GM10248 (cell line): ENCODE measurements at places on chromosomes 1 and 21.

- no peak for DNase-seq
These were observed 1.2 kb upstream of the PADI2 start for GRCh38 chr1:17120481-17120877.

GRCh38 chr1:151661751-151662150 is 49.9 kb downstream of the SNX27 start:
- no peak for DNase-seq

DNA sequence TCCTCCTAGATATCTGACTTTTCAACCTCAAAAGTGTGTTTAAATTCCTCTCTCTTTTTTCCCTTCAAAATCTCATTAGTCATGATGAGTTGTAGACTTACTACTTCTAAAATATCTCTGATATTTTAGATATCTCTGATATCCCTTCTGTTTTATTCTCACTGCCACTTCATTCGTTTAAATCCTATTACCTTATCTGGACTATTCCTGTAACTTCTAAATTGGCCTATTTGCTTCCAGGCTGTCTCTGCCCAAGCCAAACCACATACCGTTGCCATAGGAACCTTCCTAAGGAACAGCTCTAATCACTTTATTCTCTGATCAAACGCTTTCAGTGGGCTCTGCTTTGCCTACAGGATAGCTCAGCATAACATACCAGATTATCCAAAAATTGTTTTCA is 333.1 kb upstream of the CHRM3 start:
- no peak for DNase-seq

DNA sequence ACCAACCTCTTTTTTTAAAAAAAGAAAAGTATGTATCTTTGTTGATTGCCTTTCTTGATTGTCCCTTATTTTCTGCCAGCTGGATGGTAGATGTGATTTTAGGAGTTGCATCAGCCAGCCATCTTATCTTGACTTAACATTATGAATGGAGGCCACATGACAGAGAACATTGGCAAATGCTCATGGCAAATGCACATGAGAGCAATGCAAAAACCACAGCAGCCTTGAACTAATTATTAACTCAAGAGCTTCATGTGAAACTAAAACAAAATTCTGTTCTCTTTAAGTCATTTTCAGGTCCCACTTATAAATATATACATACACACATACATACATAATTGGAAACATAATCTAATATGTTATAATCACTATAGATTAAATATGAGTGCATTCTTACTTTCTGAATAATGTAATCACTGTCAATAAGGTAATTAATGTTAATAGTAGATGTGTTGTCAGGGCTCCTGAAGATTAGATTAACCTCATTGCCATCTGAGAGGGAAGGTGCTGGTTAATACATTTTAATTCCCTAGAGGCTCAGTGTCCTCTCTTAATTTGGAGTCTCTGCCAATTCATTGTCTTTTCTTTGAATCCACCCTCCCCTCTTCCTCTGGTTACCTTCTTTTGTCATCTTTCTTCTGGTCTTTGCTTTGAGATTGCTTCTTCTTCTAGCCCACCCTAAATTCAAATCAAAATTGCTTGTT is 962.2 kb downstream of the ADGRL2 start:
- DNase-seq: no peak

DNA sequence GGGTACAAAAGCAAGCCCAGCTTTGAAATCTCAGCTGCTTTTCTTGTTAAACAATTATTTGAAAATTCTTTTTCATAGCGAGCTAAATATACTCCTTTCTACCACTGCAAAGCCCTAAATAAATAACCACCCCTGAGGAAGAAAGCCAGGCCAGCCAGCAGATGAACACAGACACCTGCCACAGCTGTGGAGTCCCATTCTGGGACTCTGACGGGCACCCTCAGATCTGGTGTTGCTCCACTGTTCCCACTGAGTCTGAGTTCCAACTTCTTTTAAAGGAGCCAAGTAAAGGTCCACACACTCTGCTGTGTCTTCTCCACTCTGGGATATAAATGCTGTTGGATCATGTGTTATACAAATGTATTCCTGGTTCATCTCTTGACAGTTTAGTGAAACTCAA is 77.6 kb upstream of the COA6 start:
- DNase-seq: no peak

GRCh38 chr1:222933273-222933672 is 118.4 kb downstream of the DISP1 start:
- no peak for DNase-seq

- no peak for DNase-seq
These were observed 148.3 kb downstream of the ACTL8 start for GRCh38 chr1:17903386-17903785.

DNA sequence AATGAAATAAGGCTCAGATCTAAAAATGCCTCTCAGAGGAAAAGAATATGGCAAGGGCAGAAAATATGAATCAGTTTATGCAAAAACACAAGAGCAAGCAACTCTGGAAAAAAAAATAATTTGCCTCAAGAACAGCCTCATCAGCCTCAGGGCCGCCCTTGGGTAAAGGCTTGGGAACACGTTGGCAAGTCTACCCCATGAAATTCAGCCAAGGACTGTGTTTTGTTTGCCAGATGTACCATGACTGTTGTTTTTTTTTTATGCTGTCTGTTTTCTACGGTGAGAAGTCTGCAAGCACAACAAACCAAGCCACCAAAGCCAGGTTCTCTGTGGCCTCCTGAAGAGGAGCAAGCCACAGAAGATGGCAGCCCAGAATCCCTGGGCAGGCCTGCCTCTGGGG is 18.0 kb downstream of the HHIPL2 start:
- no peak for DNase-seq

GRCh38 chr1:76250271-76250670 is 175.7 kb downstream of the ST6GALNAC3 start:
- DNase-seq: no peak

DNA sequence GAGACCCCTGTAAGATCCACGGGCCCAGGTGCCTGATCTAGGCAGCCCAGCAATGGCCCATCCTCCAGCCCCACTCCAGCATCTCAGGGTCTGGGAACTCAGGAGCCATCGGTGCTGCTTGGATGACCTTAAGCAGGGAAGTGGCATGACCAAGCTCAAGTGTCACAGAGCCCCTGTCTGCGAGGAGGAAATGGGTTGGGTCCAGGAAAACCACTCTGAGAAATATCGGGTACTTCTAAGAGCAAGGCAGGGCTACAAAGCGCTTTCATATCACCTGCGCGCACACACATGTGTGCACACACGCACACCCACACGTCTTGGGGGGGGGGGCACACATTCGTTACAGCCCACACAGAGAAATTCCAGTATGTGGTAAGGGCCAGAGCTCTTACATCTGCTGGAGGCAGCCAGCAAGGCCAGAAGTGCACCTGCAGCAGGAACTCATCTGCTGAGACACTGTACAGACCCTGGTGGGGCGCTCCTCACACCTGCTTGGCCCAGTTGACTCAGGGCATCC is 32.6 kb upstream of the SPOCD1 start:
- peak; percentile 47 for DNase-seq

GRCh38 chr1:226098870-226099835 is 36.6 kb downstream of the H3-3A start:
- no peak for DNase-seq

DNA sequence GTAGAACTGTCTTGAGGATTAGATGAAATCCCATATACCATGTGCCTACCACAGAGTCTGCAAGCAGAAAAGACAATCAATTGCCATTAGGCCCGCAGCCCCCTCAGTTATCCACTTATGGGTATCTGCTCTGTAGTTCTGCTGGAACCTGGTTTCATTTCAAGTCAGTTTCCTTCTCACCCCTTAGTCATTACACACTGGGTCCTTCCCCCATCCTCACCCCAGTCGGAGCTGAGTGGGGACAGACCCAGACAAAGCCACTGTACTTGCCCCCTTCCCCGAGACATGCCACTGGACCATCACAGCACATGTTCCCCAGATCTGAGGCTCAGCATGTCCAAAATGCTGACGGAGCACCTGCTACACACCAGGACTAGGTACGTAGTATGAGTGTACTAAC is 21.2 kb downstream of the PGLYRP3 start:
- peak; percentile 53 for DNase-seq

GRCh38 chr1:160108888-160109662 is 6.5 kb upstream of the ATP1A2 start:
- peak; percentile 60 for DNase-seq

DNA sequence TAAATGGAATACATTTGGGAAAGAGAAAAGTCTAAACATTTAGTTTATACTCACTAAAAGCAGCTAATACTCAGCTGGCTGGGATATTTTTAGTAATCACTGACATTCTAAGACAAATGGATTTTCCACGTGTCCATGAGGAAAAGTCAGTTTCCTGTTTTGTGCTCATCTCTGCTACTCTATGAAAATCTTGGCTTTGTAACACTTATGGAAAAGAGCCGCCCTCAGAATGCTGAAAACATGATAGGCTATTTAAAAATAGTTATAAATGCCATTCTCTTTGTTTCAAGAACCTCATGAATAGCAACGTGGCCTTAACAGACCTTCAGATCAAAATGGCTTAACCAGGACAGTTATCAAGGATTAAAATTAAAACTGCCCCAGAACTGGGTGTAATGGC is 29.9 kb downstream of the MRAP start:
- no peak for DNase-seq

GRCh38 chr1:52179073-52179472 is 37.2 kb downstream of the ZFYVE9 start:
- peak; percentile 34 for DNase-seq

DNA sequence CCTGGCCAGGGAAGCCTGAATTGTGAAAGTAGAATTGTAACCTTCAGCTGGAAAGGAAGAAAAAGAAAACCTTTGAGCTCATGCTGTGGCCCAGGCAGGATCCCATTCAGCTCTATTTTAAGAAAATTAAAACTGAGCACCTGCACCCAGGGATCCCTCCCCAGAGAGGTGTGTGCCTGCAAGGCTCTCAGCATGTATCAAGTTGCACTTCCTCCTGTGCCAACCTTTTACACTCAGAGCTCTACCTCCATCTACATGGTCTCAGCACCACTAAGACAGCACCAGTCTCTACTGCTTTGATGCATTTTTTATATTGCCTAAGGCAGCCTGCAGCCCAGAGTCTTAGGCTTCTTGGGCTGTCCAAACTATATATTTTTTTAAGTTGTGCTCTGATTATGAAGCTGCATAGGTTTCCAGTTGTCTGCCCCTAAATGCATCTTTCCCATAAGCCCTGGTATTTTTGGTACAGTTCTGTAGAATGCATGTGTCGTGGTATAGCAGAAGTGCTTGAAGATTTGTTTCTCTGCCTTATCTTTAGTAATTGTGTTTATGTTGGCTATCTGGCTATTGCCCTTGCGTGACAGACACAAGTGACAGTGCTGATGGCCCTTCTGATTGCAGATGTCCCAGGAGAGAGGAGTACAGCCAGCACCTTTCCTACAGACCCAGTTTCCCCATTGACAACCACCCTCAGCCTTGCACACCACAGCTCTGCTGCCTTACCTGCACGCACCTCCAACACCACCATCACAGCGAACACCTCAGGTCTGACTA is 63.1 kb downstream of the PTPRC start:
- DNase-seq: no peak

DNA sequence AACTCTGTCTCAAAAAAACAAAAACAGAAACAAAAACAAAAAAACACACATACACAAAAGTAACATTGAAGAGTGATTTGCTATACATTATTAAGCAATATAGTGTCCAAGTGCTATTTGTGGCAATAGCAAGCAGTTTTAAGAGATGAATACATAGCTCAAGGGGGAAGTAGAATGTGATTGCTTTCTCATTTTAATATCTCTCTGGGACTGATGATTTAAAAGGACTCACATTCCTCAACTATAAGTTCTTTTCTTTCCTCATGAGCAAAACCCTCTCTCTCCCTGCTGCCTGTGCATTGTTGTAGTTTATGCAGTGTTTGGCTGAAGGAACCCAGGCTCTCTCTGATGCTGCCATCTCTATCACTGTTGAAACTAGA is 47.0 kb upstream of the CSF1 start:
- no peak for DNase-seq

DNA sequence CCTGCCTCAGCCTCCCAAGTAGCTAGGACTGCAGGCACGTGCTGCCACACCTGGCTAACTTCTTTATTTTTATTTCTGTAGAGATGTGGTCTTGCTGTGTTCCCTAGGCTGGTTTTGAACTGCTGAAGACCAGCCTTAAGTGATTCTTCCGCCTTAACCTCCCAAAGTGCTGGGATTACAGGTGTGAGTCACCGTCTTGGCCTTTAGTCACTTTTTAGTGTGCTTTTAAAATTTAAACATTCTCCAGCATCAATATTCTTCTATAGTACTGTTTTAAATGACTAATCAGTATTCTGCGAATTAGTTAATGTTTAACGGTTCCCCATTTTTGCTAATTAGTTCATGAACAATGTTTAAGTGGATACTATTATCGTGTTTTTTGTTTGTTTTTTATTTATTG is 60.6 kb downstream of the DYRK1A start:
- DNase-seq: no peak

DNA sequence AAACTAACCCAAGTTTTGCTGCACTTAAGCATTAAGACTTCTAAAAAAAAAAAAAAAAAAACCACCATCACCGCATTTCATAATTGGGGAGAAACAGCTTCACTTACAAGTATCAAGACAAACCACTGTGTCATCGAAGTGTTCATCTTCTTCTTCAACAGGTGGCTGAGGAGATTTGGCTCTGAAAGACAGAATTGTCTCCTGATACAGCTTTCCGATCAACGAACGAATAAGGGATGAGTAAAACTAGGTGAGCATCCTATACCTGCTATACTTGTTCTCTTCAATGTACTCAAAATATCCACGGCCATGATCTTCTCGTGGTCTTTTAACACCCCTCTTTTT is 2.0 kb downstream of the HNRNPU start:
- DNase-seq: no peak

GRCh38 chr1:21882721-21883415 is 54.2 kb downstream of the HSPG2 start:
- DNase-seq: no peak

DNA sequence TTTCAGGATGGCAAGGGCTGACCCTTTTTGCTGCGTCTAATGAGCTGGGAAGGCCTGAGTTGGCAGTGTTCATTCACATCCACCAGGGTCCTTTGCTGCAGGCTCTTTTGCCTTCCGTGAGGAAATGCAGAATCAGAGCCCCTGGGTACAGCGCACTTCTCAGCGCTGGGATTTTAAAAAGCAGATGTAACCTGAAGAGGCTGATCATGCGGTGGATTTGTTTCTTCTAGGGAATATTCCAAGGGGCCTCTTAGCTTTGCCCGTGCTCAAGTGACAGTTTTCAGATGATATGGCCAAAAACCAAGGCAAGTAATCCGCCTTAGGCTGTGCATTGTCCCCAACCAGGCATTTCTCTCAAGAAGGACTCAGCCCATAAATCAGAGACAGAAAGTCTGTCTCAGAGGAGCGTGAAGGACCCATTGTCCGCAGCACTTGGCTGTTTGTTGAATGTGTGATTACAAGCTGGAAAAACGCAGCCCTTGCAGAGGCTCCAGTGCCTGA is 237.6 kb downstream of the PTPRC start:
- DNase-seq: no peak

- DNase-seq: no peak
These were observed 65.5 kb downstream of the PRRX1 start for GRCh38 chr1:170729225-170730002.

GRCh38 chr1:223444411-223444810 is 51.2 kb downstream of the CCDC185 start:
- DNase-seq: no peak

DNA sequence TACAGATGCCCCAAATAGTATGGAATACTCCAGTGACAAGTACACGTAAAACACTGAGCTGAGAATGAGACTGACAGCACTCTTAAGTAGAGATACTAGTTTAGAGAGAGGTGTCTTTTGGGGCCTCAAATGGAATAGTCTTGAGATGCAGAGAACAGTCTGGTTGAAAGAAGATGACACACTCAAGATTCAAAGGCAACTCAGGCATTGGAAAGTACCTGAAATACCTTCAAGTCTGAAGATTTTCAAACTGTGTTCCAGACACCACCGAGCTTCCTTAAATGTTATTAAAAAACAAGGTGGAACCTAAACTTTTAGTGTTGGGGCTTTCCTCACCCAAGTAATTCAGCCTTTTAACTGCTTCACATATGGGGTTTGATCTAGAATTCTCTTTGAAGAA is 437.7 kb downstream of the OMA1 start:
- DNase-seq: no peak
